ENCODE measurements at places on chromosomes 7 and 10.

DNA sequence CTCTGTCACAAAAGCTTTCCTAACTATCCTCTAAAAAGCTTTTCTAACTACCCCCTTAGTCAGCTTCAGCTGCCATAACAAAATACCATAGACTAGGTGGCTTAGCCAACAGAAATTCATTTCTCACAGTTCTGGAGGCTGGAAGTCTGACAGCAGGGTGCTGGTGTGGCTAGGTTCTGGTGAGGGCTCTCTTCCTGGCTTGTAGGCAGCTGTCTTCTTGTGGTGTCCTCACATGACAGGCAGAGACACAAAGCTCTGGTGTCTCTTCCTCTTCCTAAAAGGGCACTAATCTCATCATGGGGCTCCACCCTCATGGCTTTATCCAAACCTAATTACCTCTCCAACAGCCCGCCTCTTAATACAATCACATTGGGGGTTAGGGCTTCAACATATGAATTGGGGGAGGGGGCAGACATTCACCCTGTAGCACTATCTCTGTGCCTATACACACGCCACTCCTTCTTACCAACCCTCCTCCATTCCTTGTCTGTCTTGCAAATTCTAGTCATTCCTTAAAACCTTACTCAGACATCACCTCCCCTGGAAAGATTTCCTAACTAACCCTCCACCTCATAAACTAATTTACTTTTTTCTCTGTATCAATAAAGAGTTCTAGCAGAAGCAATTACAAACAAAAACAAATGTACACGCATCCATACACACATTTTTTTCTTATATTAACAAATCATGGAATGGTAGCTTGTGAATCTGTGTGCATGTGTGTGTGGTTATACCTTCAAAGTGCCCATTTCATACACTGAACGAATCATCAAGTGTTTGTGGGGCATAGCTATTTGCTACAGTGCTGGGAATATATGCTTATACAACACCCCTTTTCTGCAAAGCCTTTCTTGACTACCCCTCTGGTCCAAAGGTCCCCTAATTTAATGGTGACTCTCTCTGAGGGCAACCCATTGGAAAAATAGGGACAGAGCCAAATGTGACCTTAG is 26.4 kb downstream of the RHOBTB1 start:
- DNase-seq = no peak

DNA sequence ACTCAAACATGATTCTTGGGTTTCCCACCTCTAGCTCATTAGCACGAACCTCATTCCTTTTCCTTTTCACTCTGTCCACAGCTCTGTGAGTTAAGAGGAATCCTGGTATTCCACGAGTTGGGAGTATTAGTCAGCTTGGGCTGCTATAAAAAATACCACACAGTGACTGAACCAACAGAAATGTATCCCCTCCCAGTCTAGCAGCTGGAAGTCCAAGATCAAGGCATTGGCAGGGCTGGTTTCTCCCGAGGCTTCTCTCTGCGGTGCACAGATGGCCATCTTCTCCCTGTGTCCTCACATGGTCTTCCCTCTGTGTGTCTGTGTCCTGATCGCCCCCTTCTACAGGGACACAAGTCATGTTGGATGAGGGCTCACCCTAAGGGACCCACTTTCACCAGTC is 261.6 kb downstream of the TNS3 start:
- DNase-seq = no peak

DNA sequence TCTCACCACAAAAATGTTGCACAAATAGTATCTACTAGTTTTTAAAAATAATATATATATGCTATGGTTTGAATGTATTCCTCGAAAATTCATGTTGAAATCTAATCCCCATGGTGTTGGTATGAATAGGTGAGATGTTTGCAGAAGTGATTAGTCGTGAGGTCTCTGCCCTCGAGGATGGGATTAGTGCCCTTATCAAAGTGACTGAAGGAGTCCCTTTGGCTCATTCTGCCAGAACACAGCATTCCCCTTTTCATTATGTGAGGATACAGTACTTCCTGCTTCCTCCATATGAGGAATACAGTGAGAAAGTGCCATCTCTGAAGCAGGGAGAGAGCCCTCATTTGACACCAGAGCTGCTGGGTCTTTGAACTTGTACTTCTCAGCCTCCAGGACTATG is 777.5 kb upstream of the LRRTM3 start:
- DNase-seq = no peak

- DNase-seq = no peak
Measured at GRCh38 chr10:29841724-29842649, 207.2 kb upstream of the SVIL start.

GRCh38 chr7:57772126-57772924 is 322.3 kb downstream of the ZNF716 start:
- DNase-seq = no peak

DNA sequence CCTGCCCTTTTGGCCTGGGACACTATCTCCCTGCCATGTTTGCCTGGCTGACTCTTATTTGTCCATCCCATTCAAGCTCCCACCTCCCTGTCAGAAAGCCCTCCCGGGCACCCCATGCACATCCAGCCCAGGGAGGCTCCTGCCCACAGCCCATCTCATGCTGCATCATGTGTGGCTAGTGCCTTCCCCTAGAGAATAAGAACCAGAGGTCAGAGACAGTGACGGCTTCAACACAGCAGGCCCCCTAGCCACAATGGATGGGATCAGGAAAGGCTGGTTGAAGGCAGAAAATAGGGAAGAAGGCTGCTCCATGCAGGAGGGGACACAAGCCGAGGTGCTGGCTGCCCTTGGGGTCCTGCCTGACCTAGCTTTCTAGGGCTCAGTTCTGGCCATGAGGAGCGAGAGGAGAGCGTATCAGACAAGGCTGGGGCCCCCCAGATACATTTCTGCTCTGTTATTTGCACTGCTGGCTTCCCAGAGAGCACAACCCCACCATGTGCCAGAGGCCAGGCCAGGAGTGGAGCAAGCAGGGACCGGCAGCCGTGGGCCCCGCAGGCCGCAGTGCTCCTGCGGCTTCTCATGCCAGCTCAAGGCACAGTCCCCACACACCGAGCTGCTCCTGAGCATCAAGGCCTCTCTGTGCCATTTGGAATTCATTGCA is 161.1 kb upstream of the ZMIZ1 start:
- no peak for DNase-seq

DNA sequence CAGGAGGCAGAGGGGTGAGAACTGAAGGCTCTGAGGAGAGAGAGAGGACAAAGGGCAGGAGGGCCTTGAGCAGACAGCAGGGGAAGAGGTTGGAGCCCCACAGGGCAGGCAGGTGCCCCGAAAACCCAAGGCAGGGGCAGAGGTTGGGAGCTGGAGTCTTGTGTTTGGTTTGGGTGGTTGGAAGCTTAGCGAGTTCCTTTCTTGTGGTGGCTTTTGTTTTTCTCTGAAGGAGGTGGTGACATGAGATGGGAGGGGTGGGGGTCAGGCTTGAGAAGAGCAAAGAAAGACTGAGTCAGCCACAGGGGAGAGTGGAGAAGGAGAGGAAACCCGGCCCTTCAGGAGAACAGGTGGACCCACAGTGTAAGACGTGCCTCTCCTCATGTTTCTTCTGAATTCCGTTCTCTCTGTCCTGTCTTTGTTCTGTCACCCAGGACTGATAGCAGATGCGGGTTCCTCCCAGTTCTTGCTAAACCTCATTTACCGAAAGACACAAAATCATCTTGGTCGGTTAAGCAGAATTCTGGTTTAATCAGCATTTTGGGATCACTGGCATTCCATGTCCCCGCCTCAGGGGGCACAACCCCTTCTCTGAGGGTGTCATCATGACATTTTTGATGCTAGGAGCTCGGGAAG is 95.3 kb downstream of the INSYN2A start:
- no peak for DNase-seq

DNA sequence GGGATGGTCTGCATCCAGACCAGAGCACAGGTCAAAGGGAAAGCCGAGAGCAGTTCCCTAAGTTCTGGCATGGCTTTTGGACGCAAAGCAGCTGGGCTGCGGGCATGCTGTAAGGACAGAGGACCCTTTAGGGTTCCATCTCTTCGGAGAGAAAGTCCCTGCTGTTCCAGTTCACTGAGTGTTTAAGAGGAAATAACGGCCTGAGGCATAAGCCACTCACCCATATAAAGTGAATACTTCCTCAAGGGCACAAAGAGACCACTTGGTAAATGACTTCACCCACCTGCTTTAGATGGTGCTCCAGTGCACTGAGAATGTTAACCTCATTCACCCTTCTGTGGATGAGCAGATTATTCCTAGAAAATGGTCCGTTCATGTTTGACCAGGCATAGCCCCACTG is 586.7 kb upstream of the GALNT17 start:
- DNase-seq = no peak

DNA sequence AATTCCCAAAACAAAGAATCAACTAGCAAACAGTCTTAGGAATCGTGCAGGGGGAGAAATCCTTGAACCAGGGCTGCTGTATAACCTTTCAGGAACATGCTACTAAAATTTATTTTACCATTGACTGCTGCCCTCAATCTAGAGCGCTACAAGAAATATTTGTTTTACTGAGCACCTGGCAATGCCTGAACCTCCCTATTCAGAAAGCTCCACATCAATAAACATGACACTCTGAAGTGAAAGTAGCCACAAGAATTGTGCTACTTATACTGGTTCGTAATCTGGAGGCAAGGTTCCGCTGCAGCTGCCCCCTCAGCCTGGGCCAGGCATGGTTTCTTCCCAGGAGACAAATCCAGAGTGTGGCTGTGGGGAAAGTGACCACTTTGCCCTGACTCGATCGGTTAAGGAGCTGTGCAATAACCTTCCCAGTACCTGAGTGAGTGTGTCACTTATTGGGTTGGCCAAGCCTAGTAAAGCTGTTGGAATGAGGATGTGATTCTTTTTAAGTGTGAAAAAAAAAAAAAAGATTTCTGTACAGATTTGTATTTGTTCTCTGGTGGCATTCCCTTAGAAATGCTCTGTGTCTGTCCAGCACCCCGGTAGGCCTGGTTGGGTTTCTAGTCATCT is 7.7 kb downstream of the VWA2 start:
- DNase-seq = no peak

DNA sequence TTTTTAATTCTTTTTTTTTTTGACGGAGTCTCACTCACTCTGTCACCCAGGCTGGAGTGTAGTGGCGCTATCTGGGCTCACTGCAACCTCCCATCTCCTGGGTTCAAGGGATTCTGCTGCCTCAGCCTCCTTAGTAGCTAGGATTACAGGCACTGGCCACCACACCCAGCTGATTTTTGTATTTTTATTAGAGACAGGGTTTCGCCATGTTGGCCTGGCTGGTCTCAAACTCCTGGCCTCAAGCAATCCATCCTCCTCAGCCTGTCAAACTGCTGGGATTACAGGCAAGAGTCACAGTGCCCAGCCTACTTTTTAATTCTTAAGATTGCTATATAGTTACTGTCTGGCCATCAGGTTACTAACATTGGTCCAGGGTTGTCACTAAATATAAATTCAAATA is 59.6 kb downstream of the ZNF277 start:
- DNase-seq = no peak

DNA sequence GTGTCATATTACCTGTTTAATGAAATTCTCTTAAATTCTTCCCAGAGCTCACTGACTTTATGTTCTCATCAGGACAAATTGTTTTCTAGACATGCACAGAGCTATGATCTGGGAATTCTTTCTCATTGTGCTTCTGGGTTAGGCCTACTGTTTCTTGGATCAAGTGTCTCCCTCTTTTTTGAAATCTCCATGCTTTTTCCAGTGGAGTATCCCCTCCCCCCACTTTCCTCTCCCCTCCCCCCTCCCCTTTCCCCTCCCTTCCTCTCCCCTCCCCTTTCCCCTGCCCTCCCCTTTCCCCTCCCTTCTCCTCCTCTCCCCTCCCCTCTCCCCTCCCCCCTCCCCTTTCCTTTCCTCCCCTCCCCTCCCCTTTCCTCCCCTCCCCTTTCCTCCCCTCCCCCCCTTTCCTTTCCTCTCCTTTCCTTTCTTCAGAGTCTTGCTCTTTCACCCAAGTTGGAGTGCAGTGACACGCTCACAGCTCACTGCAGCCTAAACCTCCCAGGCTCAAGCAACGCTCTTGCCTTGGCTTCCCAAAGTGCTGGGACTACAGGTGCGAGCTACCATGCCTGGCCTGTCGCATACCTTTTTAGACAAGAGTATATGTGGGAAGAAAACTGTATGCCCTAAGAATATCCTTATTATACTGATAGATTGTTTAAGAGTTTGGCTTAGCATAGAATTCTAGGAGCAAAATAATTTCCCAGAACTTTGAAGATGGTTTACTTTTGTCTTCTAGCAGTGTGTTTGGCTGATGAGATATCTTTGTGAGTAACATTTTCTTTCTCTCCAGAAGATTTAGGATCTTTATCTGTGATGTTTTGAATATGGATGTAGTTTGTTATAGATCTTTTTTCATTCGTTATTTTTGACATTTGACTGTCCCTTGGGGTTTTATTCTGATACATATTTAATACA is 2.5 kb downstream of the DYNC2I1 start:
- DNase-seq = no peak

DNA sequence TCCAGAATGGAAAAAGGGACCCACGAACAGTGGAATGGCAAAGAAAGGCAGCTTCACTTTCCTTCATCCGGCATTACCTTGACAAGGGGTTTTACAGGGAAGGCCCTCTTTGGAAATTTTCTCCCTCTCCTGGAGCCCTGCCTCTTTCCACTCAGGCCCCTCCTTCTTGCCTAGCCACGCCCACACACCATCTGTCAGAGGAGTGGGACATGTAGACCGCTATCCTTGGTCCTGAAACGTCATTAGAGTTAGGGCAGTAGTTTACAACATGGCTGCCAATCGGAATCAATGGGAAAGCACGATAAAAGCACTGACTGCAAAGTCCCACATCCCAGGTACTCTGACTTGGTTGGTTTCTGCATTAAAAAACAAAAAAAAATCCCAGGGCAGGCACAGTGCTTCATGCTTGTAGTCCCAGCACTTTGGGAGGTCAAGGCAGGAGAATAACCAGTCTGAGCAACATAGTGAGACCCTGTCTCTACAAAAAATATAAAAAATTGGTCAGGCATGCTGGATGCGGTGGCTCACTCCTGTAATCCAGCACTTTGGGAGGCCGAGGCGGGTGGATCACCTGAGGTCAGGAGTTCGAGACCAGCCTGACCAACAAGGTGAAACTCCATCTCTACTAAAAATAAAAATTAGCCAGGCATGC is 96.4 kb downstream of the MARCHF5 start:
- no peak for DNase-seq

DNA sequence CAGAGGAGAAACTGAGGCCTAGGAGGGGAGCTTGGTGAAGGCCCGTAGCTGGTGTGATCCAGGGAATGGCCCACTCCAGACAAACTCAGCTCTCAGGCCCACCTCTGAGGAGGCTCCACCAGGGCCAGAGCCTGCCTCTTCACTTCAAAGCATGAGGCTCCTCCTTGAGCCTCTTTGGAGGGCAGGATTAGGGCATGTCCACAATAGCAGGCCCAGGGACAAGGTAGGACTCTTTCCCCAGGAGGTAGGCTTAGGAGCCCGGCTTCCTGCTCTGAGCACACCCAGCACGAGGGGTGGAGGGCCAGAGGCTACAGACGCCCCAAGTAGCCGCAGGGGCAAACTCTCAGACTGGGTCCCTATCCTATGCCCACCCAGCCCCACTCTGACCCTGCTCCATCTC is 164.6 kb upstream of the ZMIZ1 start:
- no peak for DNase-seq

DNA sequence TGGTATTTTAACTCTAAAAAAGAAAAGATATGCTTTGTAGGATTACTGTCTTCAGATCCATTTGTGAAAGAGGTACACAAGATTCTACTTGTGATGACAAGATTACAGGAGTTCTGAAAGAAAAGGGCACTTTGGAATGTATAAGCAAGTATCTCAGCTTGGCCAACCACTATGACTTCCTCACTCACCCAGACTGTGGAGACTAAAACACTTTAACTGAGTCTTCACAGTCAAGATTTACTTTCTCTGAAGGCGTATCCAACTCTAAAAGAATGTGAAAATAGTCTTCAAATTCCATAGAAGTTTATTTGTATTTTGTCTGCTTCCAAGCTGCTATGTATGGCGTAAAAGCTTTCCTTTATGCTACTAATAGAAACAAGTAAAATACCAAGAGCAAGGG is 76.1 kb upstream of the SRRM3 start:
- DNase-seq = no peak
